Upper lobe of right lung (tissue), 1 donor: ENCODE measurements at places on chromosomes 4 and X. TPM values are rescaled to one million over a fixed set of nuclear protein-coding genes. Genes with fewer than 3 reads are reported as not detected.
A peak's percentile ranks its signal among the peaks of the same experiment; 100 is the strongest.

GRCh38 chr4:2746891-2747695 is 9.0 kb downstream of the TNIP2 start:
- no peak for DNase-seq

DNA sequence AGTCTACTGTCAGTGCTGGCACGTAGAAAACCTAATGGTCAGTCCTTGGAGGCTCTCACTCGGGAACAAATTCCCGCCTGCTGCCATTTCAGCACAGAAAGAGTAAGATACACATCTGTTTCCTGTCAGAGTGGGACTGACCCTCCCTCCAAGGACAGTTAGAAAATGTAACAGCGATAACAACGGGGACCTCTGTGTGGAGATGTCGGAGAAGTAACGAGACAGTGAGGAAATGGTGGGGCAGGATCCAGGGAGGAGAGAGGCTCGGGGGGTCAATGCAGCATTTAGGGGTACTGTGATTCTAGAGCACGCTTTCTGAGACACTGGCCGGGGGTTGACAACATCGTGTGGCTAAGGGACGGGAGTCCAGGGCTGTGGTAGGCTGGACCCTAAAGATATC is 36.0 kb upstream of the SORCS2 start:
- peak; percentile 38 for DNase-seq

DNA sequence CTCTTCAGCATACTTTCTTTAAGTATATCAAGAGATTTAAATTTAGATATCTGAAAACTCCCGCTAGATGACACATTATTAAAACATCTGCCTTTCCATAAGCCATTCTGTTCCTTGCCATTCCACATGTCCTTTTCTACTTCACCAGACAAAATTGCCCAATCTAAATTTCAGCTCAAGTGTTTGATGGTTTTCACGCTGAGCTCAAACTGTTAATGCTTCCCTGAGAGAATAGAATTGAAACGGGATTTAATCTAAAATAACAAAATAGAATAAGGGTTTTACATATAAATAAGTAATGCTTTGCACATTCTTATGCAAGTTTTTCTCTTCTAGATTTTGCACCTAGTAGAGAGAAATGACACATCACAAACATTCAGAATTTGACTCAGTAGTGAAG is 764.5 kb upstream of the TENM3 start:
- DNase-seq, result no peak

DNA sequence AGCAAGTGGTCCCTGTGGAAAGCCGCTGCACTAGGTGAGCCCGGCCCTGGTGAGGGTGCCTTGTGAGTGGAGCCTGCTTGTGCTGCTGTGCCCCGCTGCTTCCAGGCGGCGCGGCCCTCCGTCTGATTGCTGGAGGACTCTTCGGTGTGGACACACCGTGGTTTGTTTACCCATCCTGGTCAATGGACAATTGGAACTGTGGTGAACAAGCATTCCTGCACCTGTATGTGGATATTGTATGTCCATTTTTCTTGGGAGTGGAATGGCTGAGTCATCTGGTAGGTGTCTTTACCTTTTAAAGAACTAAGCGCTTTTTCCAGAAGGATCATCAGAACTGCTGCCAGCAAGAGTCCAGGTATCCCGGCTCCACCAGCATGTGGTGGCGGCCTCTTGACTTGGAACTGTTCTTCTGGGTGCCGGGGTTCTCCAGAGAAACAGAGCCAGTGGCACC is 15.6 kb downstream of the MAEA start:
- DNase-seq, result no peak

DNA sequence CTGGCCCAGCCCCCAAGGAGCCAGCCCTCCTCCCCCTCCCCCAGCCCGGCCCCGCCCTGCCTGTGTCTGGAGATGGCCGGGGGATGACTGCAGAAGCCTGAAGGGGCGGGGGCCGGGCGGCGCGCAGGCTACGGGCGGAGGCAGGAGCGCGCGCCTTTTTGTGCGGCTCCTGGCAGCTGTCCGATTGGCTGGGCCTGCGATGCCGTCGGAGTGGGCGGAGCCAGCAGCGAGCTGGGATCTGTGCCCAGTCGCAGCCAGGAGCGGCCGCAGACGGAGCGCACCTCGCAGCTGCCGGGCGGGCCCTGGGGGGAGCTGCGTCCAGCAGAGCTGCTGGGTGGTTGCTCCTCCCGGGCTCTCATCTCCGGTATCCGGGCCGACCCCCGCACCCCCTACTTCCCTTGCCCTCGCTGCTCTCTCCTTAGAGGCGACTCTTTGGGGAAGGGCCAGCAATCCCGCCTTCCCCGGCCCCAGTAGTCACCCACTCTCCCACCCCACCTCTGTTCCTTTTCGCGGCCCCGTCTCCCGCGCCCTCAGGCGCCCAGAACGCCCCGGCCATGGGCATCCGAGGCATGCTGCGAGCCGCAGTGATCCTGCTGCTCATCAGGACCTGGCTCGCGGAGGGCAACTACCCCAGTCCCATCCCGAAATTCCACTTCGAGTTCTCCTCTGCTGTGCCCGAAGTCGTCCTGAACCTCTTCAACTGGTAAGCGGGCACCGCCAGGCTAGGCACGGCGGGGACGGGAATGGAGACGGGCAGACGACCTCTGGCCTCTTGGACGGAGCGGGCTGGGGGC is at the start of gene GABRQ:
GABRQ (plus strand) TSS at position 247 of the 794 bp plus-strand sequence; CDS start at position 555, 308 bp downstream.
- DNase-seq, result peak; percentile 67

GRCh38 chrX:145910017-145910416 is 92.4 kb downstream of the SLITRK2 start:
- DNase-seq, result no peak

DNA sequence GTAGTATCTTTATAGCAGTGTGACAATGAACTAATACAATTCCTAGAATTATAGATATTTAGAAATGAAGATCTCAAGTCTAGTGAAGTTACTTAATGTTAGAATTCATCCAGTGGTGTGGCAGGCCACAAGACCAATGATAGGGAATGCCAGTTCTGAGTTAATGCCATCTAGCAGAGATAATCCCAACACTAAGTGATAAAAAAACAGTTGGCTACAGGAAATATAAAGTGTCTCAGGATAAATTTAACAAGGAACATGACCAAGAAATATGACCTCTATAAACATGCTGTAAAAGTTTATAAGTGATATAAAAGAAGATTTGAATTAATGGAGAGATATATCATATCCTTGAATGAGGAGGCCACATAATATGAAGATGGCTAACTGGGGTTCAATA is 1790.5 kb upstream of the ADGRL3 start:
- no peak for DNase-seq

DNA sequence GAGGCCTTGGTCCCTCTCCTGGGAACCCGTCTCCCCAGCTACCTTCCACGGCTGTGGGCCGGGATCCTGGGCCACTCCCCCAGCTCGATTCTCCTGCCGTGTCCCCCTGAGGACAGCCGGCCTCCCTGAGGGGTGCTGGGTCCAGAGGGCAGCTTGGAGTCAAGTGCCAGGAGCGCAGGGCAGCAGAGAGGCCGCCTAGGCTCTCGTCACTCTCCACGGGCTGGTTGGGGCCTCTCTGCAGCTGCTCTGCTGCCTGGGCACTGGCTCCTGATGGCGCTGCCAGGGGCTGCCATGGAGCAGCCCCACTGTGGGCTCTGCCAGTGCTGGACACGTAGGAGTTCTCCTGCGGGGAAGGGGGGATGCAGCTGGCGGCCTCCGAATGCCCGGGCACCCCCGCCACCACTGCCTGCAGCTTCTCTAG is 6.7 kb downstream of the IRAK1 start:
- no peak for DNase-seq

- DNase-seq, result no peak
These were observed 241.3 kb downstream of the ARAP2 start for GRCh38 chr4:36003051-36003450.

DNA sequence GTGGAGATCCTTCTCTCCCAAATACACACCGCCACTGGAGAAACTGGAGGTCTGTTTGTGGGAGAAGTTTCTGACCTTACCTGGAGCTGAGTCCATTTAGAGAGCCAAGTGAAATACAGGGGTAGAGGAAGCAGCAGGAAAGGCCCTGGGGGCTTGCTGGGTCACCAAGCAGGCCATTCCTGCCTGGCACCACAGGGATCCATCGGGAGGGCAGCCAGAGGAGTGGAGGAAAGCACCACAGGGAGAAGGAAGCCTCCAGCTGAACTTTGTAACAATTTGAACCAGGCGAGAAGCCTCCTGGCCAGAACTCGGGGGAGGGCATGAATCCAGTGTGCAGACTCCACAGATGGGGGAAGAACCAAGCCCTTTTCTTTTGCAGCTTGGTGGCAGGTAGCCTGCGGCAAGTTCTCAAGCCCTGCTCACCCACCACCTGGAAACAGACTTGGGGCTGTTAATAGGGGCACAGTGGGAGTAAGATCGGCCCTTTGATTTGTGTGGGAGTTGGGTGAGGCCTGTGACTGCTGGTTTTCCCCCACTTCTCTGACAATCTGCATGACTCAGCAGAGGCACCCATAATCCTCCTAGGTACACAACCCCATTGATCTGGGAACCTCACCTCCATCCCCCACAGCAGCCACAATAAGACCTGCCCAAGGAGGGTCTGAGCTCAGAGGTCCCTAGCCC is 94.6 kb downstream of the IRS4 start:
- no peak for DNase-seq

GRCh38 chr4:185380320-185380719 is 15.4 kb downstream of the LRP2BP start:
- DNase-seq, result no peak

The GAGE12E gene
- total RNA-seq, result not detected

The FAM90A26 gene
- not detected for total RNA-seq

The S100G gene
- not detected for total RNA-seq

The FGF5 gene
- not detected for total RNA-seq

The GABRB1 gene
- not detected for total RNA-seq

The VSIG1 gene
- 1.1 TPM for total RNA-seq

The MGAT4D gene
- not detected for total RNA-seq

The GLUD2 gene
- 1.6 TPM for total RNA-seq

The USP27X gene
- total RNA-seq, result 3.0 TPM
